ENCODE measurements at places on chromosomes 11 and 22. TPM values are rescaled to one million over a fixed set of nuclear protein-coding genes. Genes with fewer than 3 reads are reported as not detected.

- DNase-seq, result no peak
Measured at GRCh38 chr22:19195796-19196731, 17.5 kb upstream of the SLC25A1 start.

GRCh38 chr11:20051469-20052399 lies 108.5 kb downstream of the DBX1 start:
- no peak for DNase-seq

GRCh38 chr11:47723041-47723440 lies 7.9 kb upstream of the AGBL2 start:
- no peak for DNase-seq

DNA sequence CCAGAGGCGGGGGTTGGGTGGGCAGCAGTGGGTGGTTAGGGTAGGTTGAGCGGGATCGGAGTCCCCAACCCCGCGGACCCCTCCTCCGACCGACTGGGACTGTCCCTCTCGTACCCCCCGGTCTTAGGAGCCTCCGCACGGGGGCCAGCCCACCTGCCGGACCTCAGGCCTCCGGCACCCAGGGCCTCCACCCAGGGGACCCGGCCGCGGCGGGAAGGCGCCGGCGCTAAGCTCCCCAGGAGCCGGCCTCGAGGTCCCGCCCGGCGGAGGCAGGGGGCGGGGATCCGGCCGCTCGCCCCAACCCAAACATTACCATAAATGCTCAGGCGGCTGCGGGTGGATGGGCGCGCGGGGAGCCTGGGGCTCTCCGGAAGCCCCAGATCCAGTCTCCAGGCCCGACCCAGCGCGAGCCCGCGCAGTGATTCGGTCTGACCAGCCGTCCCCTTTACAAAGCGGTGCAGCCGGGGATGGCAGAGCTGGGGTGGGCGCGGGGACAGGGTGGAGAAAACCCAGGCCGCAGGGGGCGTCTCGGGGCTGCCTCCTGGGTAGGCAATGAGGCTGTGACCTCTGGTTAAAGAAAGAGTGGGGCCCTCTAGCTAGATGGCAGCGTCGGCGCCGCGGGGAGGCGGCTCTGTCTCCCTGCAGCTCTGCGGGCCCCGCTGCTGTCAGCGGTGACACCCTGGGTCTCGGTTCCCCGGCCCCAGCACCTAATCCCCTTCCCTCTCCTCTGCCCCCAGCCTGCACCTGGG lies 4.0 kb upstream of the MCAM start:
- no peak for DNase-seq

- no peak for DNase-seq
Measured at GRCh38 chr22:39363751-39364515, 14.1 kb downstream of the SYNGR1 start.

GRCh38 chr11:114616516-114616915 lies 20.9 kb upstream of the NXPE4 start:
- no peak for DNase-seq

DNA sequence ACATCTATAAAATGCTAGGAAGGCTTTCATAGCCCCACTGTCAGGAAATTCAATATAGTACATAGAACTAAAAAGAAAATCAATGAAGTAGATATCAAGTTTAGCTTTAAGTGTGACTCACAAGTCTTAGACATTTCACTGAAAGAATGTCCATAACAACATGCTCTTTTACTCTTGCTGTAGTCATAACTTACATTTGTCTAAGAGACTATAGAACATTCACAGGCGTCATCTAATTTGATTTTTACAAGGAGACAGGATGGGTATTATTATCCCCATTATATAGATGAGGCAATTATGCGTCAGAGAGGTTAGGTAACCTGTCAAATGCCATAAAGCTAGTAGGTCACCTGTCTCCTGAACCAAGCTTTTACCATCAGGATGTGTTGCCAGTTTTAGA lies 36.9 kb downstream of the BDNF start:
- no peak for DNase-seq

DNA sequence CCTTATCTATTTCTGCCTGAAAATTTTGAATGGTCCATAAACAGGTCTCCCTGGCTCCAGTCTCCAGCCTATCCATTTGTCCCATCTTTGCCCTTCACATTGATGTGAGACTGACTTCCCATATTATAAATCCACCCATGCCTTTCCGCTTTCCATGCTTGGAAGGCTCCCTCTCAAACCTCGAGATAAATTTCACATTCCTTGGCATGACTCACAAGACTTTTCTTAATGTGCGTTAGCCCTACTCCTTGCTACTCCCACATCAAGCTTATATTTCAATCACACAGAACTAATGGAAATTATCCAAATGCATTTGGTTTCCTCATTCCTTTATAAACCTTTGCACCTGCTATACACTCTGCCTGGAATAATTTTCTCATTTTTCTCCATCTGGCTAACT lies 163.7 kb upstream of the NTM start:
- DNase-seq, result no peak

GRCh38 chr11:82906236-82906635 lies 4.7 kb downstream of the DDIAS start:
- DNase-seq, result no peak

DNA sequence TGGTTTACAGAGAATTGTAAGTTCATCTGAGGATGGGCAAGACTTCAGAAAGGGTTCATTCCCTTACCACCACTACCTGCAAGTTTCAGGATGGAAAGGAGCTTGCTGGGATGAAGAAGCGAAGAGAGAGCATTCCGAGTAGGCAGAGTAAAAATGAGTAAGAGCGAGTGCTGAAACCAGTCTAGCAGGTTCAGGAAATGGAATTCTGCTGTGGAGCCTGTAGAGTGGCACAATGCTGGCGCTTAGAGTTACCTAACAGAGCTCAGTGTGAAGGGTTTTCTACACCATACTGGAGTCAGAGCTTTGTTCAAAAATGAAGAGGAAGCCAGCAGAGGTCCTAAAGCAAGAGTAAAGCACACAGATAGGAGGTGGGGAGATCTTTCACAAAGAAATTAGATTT lies 179.2 kb upstream of the ZC3H12C start:
- DNase-seq, result no peak

GRCh38 chr22:19840955-19841640 lies 13.6 kb downstream of the GNB1L start:
- no peak for DNase-seq

DNA sequence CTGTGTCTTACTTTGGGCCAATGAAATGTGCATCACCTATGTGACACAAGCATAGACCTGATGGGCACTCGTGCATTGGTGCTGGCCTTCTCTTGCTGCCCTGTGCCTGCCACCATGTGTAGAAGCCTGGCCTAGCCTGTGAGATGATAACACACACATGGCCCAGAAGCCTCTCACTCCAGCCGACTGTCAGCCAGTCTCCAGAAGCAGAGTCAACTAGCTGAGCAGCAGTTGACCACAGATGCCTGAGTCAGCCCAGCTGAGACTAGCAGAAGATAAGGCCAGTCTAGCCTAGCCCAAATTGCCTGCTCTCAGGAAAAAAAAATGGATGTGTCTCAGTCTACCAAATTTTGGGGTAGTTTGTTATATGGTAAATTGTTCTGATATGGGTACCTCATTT lies 46.2 kb downstream of the CSNK2A3 start:
- DNase-seq, result no peak

GRCh38 chr22:45493286-45493771 lies 9.4 kb upstream of the FBLN1 start:
- DNase-seq, result no peak

GRCh38 chr22:30455075-30455840 lies 16.6 kb downstream of the SEC14L3 start:
- no peak for DNase-seq

DNA sequence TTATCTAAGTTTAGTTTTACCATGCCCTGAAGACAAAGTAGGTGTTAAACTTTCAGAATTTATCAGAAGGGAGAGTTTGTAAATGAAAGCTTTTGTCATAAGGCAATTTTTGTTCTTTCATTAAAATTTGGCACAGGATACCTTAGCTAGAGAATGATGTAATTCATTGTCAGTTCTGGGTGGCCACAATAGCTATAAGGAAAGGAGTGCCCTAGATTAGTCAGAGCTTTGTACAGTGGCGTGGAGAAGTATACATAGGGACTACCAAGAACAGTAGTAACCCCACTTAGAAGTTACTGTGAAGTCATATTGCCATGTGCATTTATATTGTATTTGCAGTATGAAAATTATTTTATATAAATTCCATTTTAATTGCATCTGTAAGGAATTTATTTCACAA lies 126.3 kb upstream of the CARD18 start:
- no peak for DNase-seq

GRCh38 chr11:102780491-102780918 lies at the start of gene MMP10:
MMP10 (minus strand) TSS chr11:102780628; CDS start chr11:102780591, 37 bp downstream.
- no peak for DNase-seq

DNA sequence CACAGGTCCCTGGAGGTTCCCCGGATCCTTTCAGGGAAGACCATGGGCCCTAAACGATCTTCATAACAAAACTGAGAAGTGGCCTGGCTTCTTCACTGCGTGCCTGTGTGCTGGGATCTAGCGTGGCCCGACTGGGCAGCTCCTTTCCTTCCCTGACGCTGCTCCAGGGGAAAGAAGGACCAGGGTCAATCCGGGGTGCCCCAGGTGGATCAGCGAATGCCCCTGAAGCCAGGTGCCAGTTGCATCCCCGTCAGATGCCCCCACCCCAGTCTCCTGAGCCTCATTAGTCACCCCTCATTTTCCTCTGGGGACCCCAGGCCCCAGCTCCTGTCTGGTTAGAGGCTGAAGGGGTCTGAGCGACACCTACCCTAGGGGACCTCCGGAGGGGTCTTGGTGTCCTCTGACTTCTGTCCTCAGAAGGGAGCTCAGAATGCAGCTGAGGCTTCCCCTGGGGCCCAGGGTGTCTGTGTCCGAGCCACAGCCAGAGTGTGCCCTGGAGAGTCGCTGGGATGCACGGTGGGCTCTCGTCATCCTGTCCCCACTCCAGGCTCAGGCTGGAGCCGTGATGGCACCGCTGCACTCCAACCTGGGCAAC lies 18.7 kb upstream of the MUC6 start:
- no peak for DNase-seq

GRCh38 chr11:96459751-96460150 lies 69.9 kb downstream of the JRKL start:
- DNase-seq, result no peak

- DNase-seq, result no peak
Measured at GRCh38 chr11:36006556-36006955, 62.7 kb downstream of the LDLRAD3 start.

- no peak for DNase-seq
Measured at GRCh38 chr11:72815110-72815618, 953 bp downstream of the ATG16L2 start.

- no peak for DNase-seq
Measured at GRCh38 chr11:66419825-66420224, 1.0 kb upstream of the NPAS4 start.

SLC22A25 gene
- not detected for total RNA-seq

LDHAL6A gene
- total RNA-seq, result not detected

MS4A3 gene
- not detected for total RNA-seq

MIOX gene
- not detected for total RNA-seq

ALDH3B2 gene
- total RNA-seq, result not detected

SGSM1 gene
- total RNA-seq, result 0.12 TPM

C22orf31 gene
- not detected for total RNA-seq
